Stimulated activated CD4-positive, alpha-beta T cell treated with anti-CD3 and anti-CD28 coated beads, TNF-alpha, amount 100 ng/mL, for 4 hours (primary cell): ENCODE measurements at places on chromosomes 7 and 10.

GRCh38 chr10:124944982-124945381 lies 3.1 kb downstream of the ZRANB1 start:
- DNase-seq: no peak

DNA sequence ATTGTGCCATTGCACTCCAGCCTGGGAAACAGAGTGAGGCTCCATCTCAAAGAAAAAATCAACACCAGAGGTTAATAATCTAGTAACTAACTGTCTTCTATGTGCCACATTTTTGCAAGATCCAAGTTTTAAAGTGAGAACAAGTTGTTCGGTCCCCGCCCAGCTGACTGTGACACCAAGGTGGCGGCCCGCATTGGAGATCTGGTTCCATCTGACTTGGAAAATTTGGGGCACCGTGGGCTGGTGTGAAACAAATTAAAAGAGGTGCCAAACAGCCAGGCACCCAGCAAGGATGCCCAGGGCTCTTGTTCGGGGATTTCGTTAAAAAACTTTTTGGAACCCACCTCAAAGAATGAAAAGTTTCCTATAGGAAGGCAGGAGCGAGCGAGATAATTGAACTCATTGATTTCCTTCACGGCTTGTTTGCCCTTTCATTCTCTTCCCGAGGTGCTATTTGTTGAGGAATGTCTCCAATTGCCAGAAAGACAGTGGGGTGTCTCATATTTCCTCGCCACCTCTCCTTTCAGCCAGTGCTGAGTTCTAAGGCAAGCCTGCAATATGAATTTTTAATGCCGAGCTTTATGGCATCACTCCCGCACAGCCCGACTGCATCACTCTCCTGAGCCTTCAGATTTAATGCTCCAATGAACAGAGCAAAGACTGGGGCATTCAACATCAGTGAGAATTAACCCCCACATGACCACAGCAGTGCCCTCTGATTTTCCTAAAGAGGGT lies 156.9 kb upstream of the SH2B2 start:
- no peak for DNase-seq

GRCh38 chr10:96017191-96017687 lies 26.1 kb upstream of the CCNJ start:
- DNase-seq: no peak

GRCh38 chr10:124680675-124681074 lies 63.5 kb downstream of the FAM53B start:
- no peak for DNase-seq

DNA sequence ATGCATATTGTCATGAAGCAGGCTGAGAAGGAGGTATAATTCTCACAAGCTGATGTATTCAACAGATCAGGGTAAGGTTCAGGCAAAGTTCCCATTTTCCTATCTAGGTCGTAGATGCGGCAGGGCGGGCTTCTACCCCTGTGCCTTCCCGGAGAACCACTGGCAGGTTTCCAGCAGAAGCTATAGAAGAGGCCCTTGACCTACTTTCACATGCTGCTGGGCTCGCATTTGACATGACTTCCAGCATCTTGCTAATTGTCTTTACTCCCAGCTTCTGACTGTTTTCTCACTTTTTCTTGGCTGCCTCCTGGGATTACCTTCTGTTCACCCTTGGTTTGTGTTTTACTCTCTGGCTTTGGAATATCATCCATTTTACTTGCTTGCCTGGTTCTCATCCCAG lies 32.6 kb upstream of the ORC5 start:
- DNase-seq: no peak

GRCh38 chr10:26437637-26438461 lies at the start of gene APBB1IP:
Gene APBB1IP (plus strand): TSS chr10:26438341. CDS start chr10:26492327, 53,986 bp downstream.
- DNase-seq: no peak

DNA sequence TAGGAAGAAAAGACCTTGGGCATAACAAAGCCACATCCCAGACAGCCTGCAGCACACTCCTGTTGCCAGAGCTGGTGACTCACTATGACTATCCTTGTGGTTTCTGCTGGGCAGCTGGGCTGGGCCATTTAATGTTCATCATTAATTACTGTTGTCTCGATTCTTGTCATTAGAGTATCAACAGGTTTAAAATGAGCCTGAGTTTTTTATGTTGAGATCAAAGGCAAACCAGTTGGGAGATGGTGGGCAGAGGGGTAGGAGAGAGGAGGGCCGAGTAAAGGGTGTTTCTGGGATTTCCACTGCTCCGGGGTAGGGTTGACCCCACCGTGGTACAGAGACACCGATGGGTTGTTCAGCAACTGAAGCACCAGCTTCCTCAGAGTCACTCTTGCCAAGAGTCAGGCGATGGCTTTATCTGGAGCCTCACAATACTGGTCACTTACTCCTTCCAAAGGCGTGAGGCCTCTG lies 128.7 kb upstream of the LYZL1 start:
- no peak for DNase-seq

GRCh38 chr10:124383496-124383895 lies 35.2 kb downstream of the OAT start:
- no peak for DNase-seq

GRCh38 chr10:121500701-121501332 lies 97.4 kb downstream of the FGFR2 start:
- DNase-seq: no peak

DNA sequence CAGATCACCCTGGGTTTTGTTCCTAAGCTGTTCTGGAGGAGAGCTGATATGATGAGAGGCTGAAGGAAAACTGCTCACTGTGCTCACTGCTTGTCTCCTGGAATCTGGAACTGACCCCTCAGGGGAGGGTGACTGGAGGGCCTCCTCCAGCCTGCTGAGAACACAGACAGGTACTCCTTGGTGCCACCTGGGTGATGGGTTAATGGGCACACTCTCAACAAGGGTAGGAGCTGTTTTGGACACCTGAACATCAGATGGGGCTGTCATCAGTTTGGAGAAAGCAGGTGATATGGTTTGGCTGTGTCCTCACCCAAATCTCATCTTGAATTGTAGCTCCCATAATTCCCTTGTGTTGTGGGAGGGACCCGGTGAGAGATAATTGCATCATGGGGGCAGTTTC lies 58.1 kb upstream of the SORCS3 start:
- DNase-seq: no peak

GRCh38 chr7:64849250-64849923 lies 53.7 kb upstream of the ZNF273 start:
- DNase-seq: no peak

DNA sequence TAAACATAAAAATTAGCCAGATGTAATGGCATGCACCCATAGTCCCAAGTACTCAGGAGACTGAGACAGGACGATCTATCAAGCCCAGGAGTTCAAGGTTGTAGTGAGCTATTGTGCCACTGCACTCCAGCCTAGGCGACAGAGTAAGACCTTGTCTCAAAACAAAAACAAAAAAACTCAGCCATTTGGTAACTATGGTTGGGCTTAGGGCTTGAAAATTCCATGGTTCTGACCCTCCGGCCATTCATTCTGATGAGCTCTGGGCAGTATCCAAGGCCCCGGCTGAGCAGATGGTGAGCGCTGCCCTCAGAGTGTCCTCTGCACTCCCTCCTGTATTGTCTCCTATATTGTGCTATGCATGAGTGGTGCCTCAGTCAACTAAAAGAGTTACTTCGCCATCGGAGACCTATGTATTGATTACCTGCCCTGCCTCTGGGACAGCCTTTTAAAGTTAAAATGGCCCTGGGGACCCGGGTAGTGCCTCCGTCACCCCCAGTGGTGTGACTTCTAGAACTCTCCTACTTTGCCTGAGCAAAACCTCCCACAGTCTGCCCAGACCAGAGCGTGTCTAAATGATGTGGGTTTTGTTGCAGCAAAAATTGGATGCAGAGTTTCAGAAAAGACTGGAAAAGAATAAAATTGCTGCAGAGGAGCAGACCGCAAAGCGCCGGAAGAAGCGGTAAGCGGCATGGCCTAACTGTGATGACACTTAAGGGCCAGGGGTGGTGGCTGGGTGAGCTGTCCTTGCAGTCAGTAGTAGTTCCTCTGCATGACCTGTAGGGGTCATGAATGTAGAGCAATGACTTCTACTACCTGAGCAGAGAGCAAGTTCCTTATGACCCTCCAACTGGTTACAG lies 8.1 kb downstream of the PRKRIP1 start:
- DNase-seq: no peak

- no peak for DNase-seq
Measured at GRCh38 chr7:27315066-27315465, 72.5 kb downstream of the EVX1 start.

DNA sequence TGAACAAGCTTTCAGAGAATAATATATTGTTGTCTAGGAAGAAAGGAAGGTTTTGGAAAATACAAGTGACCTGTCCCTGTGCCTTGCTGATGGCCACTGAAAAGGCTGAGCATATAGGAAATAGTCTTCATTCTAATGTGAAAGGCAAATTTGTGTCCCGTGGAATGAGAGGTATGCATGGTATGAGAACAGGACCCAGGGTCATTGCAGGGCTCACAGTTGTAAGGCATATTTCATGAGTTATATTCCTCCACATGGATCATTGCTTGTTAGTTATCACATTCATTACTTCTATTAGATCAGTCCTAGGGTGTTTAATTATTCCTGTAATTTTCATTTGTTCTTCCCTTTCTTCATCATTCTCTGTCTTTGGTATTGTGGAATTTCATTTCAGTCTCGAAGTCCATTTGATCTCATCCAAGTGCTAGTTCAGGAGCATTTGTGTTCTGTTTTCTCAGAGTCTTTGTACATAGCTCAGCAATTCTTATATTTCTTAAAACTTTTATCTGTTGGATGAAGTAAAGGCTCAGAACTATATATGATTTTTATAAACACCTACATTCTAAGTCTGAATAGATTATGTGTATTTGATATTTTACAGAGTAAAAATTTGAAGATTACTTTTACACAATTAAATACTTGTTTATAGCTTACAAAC lies 39.4 kb upstream of the ARHGAP21 start:
- DNase-seq: no peak

DNA sequence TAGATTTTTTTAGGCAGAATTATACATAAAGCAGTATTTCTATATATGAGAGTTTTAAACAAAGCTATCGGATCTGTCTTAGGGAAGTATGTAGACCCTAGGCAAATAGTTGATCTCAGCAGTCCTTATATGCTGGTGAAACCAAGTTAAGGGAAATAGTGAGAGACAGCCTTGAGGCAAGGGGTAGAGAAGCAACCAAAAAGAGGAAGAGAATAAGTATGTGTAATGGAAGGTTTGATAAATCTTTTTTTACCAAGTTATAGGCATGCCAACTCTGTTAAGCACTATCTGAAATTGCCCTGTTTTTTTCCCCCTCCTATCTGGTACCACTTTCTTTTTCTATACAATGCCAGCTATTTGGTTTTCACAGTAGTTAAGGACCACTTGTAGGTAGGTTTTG lies 19.9 kb downstream of the SPAG6 start:
- no peak for DNase-seq

DNA sequence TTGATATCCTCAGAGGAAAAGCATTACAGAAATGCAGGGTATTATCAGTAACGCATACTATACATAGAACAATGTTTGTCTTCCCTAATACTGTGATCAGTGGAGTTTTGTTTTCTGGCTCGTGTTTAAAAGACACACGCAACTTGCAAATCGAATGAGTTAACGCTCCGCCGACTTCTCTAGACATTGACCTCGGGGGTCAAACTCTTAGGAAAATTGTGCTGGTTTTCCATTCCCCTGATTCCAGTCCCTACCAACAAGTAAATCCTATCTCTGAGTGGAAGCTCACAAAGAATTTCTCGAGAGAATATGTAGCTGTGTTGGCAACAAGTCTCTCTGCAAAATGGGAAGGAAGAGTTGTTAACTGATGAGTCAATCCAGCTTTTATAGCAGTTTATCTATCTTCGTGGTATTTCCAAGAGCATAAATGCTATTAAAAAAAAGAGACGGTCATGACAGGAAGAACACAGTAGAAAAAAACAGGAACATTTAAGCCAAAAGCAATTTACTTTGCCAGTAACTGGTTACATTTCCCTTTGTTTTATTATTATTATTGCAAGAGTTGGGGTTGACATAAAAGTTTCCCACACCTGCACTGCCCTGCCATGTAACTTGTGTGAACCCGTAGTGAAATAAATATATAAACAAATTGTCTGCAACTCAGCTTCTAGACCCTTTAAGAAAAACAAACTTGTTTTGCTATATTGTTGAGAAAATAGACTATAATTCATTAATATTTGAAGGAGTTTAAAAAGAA lies 144.4 kb downstream of the ARID5B start:
- DNase-seq: no peak

GRCh38 chr10:51607463-51607835 lies 91.9 kb downstream of the CSTF2T start:
- DNase-seq: no peak

- DNase-seq: no peak
Measured at GRCh38 chr10:28661035-28661434, 16.3 kb upstream of the BAMBI start.

DNA sequence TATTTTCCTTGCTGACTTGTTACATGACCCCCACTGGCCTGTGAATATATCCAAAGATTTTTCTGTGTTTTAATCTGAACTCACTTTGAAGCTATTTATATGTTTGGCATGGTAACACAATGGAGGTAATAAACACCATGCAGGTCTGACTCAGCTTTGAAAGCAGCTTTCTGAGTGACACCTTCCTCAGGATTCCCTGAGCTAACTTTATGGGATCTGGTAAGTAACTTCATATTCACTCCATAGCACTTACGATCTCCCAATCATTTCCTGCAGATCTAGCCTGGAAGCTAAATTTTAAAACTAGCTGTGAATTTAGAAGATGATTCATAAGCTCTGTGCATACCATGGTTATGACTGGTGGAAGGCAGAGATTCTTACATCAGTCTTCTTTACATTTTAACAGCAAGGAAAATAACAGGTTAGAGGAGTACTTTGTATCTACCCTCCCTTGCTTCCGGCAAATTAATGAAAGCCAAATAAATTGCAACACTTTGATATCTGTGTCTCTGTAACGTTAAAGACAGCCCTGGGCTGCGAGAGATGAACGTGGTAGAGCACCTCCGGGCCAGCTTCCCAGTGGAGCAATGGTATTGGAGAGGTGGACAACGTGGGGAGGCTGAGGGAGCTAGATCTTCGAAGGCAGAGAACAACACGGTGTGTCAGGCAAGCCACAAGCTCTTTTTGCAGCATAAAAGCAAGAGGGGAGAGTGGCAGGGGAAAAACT lies 170.2 kb upstream of the KLF14 start:
- DNase-seq: no peak

DNA sequence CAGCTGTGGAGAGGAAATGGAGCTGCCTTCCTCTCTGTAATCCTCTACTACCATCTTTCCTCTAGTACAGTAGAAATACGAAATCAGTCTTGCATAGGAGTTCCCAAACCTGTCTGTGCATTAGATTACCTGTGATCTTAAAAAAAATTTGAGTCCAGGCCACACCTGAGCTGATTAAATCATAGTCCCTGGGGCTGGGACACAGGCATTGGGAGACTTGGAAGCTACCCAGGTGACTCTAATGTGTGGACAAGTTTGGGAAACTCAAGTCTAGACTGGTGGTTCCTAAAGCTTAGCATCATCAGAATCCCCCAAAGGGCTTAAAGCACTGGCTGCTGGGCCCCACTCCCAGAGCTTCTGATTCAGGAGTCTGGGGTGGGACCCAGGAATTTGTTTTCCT lies 152.7 kb upstream of the GLI3 start:
- DNase-seq: no peak

GRCh38 chr10:57955076-57955475 lies 312.6 kb downstream of the IPMK start:
- DNase-seq: no peak
